ENCODE measurements at places on chromosomes 12 and 14.

DNA sequence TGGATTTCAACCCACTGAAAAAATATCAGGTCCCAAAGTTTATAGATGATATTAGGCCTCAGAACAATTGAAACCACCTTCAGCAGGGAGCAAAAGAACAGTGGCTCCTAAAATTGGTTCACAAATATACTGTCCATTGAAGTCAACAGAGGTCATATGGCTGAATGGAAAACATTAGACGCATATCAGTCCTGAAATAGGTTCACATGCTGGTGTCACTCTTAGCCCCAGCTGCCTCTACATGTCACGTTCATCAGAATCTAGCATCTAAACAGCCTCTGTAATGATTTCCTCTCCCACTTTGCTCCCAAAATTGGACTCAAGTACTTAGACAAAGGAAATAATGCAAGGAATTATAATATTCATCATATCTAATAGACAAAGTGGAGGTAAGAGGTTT is 8.7 kb downstream of the FLRT2 start:
- no peak for DNase-seq

- DNase-seq, result no peak
Observed at GRCh38 chr12:4943067-4943937, 33.6 kb downstream of the KCNA1 start.

DNA sequence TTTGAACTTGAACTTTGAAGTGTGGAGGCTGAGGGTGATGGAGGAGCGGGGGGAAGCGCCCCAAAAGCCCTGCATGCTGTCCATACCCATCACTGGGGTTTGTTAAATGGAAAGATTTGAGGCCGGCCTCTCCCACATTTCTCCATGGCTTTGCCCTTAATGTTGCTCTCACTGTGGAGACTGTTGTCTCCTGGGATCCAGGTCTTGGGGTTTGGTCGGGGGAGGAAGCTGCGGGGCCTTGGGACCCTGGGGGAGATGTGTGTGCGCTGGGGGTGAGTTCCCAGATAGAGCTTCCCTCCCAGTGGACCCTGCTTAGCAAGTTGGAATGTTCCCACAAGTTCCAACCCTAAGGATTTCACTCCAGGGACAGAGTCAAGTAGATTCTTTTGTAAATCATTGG is 28.0 kb upstream of the LRTM2 start:
- DNase-seq, result no peak

DNA sequence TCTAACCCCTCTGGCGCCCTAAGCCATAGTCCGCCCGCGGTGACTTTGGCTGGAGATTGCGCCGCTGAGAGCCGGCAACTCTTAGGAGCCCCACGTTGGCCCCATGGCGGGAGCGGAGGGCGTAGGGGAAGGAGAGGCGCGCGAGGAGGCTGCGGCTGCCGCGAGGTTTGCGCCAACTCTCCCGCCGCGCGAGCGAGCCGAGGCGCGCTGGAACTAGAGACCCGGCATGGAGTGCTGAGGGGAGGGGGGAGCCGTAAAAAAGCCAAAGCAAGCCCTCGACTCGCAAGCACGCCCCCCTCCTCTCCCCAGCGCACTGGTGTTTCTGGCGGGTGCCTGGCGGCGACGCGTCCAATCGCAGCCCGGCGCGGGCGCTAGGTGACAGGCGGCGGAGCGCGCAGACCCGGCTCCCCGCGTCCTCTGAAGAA is at the start of gene SYT10:
TSS of gene SYT10 (minus strand) at position 233 of the 425 bp plus-strand sequence. CDS start 297 bp downstream, outside the sequence.
- DNase-seq, result no peak

GRCh38 chr14:92600318-92601053 is 86.9 kb downstream of the RIN3 start:
- no peak for DNase-seq

- no peak for DNase-seq
Observed at GRCh38 chr12:42135259-42135814, 9.3 kb downstream of the GXYLT1 start.

- no peak for DNase-seq
Observed at GRCh38 chr12:108273217-108273616, 65.9 kb downstream of the CMKLR1 start.

GRCh38 chr12:7112041-7112440 is 3.0 kb upstream of the C1RL start:
- no peak for DNase-seq

DNA sequence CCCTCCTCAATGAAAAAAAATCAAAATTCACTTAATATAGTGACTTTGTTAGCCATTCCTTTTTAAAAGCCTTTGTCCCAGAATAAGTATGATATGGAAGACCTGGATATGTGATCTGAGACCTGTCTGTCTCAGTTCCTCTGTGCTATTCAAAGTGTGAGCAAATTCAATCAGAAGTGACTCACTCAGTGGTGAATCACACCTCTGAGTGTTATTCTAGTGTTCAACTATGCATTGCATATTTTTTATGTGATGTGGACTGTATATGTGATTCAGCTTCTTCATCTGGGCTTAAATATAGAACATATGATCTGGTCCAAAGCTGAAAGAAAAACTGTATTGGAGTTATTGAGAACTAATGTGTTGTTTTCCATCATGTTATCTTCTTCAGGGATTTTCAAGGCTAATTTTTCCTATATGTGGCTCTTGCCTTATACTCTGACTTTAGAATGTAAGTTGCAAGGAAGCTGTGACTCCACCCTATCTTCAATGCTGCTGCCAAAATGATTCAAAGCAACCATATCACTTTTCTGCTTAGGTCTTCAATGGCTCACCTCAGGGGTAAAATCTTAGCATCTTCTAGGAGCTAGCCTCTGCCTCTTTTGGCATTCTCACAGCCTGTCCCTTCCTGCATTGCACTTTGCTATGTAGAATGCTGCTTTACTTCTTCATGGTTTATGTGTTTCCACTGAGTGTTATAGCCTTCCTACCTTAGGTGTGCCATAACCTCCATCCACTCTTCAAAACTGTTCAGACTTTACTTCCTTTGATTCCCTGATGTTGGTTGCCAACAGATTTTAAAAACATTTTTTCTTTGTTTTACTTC is 169.8 kb downstream of the OTOGL start:
- DNase-seq, result no peak

DNA sequence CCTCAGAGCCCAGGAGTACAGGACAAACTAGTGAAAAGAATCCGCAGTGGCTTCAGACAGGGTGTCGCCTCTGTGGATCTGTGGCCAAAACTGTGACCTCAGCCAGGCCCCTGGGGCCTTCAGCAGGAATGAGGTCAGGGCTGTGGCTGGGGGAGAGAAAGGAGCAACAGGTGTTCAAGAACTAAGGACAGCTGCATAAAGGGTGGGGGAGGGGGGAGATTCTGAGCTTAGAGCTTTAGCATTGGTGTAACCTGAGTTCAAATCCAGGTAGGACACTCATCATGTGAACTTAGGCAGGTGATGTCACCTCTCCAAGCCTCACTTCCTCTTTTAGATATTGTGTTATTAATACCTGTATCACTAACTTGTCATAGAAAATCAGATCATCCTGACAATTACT is 40.9 kb upstream of the CORO1C start:
- no peak for DNase-seq

DNA sequence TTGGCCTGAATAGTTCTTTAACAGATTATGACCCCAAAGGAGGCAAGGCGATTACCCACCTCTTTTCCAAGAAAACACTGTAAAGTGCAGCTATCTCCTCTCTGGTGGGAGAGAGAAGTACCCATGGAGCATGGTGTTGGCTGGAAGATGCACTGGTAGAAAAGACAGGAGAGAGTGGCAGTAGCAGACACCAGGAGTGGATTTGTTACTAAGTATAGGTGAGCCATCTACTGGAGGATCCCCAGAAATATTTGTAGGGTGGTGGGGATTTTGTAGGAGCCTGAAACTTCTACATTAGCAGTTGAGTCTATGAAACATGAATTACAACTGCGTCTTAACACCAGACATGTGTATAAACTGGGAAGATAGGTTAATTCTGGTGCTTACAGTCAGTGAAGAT is 148.0 kb downstream of the SLC38A4 start:
- DNase-seq, result no peak

DNA sequence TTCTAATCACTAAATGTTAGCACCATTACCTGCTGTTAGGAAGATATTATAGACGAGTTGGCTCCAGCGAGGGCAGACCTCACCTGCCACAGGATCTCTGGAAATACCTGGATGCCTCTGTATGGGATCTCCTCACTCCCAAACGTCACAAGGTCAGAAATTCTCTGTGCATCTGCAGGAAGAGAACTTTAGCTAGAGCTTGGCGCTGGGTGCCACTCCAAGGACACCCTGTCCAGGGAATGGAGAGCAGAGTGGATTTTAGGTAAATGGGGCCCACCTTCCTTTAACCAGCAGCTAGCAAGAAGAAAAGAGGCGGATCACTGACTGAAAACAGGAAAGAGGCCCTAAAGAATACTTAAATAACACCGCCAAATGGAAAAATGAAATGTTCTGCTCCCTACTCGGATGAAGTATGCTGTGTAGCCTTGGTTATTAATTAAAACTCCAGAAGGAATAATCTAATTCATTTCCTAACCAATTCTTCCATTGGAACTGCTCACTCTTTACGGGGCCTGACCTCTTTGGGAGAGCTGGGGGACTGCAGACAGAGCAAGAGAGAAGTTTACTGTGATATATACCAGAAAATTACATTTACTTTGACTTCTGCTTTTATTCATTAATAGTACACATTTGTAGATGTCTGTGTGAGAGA is 4.2 kb upstream of the FOXG1 start:
- DNase-seq, result no peak

DNA sequence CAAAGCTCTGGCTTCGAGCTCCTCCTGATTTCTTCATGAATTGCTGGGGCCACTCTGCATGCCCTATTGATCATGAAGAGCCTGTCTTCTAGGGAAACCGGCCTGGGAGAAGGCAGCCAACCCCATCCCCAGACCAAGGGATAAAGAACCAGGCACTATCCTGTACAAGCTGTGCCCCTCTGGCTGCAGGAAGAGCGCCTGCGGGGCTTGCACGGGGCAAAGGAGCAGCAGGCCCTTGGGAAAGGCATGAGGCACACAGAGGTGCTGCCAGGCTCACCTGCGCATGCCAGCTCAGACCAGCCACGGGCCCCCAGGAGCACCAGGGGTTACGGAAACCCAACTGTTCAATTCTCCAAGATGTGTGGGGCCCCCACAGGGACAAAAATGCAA is 2.1 kb downstream of the ITPK1 start:
- DNase-seq, result no peak

DNA sequence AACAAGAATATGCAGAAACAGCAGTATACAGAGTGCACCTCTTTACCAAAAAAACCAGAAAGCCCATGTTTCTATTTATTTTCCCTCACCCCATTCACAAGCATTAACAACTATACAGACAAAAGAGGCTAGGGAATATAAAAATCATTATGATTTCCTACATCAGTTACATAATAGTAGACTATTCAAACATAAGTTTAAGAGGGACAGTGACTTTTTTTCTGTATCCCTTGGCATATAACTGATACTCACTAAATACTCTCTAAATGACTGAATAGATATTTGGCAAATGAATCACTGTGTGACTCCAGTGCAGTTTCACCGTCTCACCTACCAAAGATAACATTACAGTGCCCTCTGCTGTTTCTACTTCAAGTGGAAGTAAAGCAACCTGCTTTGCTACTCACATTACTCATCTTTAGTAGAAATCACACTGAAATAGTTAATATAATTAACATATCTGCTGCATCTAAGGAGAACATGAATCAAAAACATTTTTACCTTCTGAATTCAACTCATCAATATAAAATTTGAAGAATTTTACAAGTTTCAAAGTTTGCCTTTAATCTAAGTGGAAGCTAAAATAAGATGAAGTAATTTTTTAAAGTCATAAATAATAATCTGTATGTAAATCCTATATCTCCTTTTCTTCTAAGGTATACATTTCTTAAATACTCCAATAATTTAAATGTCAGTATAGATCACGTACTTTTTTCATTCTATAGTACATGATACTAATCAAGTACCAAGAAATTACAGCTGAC is 103.8 kb downstream of the OSBPL8 start:
- peak; percentile 35 for DNase-seq

GRCh38 chr12:79687711-79688260 is 3.0 kb downstream of the PAWR start:
- DNase-seq, result no peak

GRCh38 chr12:32804301-32804700 is 48.6 kb upstream of the YARS2 start:
- DNase-seq, result no peak

- DNase-seq, result no peak
Observed at GRCh38 chr12:57161491-57161890, 14.1 kb upstream of the LRP1-AS start.

- DNase-seq, result no peak
Observed at GRCh38 chr12:68477261-68477772, 133.4 kb upstream of the RAP1B start.

DNA sequence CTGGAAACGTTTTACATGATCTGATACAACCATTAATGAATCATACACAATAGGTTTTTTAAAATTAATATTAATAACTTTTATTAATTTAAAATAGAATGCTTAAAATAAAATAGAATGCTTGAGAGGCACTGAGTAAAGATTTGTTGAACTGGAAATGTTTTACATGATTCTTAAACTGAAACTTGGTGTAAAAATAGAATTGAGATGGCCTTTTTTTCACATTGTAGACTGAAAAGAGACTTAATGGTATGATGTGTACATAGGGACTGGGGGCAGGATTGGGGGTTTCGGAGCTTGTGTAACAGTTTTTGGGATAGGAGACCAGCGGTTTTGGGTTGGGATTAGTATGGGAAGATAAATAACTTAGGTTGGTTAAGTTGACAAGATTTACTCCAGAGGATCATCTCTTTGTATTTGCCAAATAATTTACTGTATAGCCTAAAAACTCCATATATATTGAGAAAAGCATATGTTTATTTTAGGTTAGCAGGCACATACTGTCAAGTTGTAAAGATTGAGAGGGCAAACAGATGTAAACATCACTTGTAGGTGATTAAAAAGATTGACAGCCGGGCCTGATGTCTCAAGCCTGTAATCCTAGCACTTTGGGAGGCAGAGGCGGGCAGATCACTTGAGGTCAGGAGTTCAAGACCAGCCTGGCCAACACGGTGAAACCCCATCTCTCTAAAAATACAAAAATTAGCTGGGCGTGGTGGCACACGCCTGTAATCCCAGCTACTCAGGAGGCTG is 2.0 kb upstream of the ZNF410 start:
- no peak for DNase-seq

DNA sequence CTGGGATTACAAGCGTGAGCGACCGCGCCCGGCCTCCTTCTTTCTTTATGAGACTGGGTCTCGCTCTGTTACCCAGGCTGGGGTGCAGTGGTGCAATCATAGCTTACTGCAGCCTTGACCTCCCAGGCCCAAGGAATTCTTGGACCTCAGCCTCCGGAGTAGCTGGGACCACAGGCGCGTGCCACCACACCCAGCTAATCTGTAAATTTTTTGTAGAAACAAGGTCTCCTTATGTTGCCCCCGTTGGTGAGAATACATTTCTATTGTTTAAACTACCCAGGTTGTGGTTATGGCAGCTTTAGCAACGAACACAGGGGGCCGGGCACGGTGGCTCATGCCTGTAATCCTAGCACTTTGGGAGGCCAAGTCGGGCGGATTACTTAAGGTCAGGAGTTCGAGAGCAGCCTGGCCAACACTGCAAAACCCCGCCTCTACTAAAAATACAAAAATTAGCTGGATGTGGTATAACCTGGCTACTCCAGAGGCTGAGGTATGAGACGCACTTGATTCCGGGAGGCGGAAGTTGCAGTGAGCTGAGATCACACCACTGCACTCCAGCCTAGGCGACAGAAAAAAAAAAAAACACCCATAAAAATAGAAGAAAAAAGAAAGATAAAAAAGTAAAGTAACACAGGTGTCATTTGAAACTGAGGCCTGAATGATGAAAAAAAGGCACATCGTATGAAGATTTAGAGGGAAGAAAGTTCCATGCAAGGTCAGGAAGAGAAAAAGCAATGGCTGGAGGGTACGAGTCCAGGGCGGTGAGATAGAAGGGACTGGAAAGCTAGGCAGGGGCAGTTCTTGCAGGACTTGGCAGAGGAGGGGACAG is 977 bp upstream of the TMEM120B start:
- DNase-seq, result no peak

Measured in T-helper 2 cell treated with Interferon-gamma antibody and Interleukin-4, amounts not matched to agents 5 μg/mL and 100 μg/mL, for 36 hours (primary cell).